ENCODE measurements at places on chromosomes 2 and 18. TPM values are rescaled to one million over a fixed set of nuclear protein-coding genes. Genes with fewer than 3 reads are reported as not detected.

GRCh38 chr2:148527488-148528340 lies 116.8 kb upstream of the EPC2 start:
- no peak for DNase-seq

GPR45 gene
- 0.78 TPM for total RNA-seq

BMPR2 gene
- total RNA-seq = 86.4 TPM

DNA sequence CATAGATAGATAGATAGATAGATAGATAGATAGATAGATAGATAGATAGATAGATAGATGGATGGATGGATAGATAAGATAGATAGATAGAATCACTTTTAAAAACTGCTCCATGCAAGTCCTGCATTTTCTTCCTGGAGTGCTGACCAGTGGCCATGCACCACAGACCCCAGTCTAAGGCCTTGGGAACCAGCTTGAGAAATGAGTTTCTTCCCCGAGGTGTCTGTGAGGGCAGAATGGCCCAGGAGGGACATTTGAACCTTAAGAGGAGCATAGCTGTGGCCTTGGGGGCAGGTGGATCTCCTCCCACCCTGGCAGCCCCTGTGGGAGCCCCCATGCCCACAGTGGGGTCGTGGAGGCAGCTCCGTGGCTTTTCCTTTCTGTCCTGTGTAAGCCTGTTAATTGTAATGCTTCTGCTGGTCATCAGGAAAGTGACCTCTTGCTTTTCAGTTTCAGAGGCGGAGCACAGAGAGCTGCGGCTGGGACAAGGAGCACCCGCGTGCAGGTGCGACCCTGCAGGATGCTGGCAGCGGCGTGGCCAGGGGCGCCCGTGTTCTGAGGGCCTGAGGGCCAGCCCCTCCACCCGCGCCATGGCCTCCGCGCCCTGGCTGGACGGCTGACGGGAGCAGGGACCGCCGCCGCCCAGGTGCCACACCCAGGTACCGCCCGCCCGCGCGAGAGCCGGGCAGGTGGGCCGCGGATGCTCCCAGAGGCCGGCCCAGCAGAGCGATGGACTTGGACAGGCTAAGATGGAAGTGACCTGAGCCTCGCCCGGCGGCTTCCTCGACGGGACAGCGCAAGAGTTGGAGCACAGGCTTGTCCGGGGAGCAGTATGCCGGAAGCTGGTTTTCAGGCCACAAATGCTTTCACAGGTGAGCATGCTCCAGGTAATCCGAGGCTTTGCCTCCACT lies 168.6 kb downstream of the LDLRAD4 start:
- DNase-seq = no peak

MYO5B gene
- total RNA-seq = 30.7 TPM

DNA sequence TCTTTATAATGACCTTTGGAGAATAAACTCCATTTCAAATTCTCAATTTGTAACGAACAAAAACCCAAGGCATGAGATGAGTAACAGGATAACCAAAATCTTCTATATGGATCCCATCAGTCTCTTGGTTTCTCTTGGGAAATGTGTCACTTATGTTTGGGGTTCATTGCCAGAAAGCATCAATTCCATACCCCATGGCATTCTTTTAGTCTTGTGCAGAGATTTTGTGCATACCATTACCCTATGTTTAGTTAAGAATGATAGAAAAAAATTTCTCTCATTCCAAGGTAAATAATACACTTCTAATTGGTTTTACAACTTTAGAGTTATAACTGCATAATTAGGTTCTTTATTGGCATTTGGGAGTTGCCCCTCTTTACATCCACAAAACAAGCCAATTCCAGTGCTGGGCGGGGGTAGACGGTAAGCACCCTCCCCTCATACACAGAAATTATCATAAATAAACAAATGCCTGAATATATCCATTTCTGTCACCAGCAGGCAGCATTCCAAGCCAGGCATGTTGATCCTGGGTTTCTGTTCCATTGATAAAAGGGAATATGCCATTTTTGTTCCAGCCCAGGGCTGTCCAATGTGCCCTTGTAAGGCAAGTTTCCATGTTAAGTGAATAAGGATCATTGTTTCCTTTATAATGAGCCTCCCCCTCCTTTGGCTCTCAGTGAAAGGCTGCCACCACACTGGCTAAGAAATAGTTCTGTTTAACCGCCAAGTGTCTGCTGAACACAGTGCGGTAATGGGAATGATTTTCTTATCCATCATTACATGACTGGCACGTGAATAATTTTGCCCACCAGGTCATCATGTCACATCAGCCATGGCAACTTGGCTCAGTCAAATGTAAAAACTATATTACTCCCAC lies 680.1 kb upstream of the ZEB2 start:
- DNase-seq = no peak

KCNE4 gene
- total RNA-seq = 3.7 TPM

TANC1 gene
- total RNA-seq = 8.9 TPM

DNA sequence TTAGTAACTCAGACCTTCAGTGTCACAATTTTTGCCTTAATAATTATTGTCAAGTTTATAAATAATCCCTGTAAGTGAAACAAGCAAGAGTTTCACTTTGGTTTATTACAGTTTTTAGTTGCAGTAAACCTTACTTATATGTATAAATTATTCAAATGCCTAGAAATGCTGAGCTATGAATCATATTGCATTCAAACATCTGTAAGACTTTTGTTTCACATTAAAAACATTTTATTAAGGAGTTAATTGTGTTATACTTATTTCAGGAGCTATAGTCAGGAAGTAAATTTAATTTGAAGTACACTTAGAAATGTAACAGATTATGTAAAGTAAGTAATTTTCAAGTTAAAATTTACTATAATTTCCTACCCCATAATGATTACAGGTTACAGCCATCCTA lies 3.9 kb upstream of the ETAA1 start:
- DNase-seq = no peak

BOK gene
- total RNA-seq = 22.8 TPM

GRCh38 chr2:4995466-4995865 lies 696.7 kb upstream of the SOX11 start:
- DNase-seq = no peak

DSC2 gene
- 5.9 TPM for total RNA-seq

- DNase-seq = no peak
Observed at GRCh38 chr2:108936866-108937265, 52.2 kb downstream of the EDAR start.

ALPP gene
- not detected for total RNA-seq

- DNase-seq = no peak
Observed at GRCh38 chr2:1730015-1730927, 14.0 kb downstream of the PXDN start.

DNA sequence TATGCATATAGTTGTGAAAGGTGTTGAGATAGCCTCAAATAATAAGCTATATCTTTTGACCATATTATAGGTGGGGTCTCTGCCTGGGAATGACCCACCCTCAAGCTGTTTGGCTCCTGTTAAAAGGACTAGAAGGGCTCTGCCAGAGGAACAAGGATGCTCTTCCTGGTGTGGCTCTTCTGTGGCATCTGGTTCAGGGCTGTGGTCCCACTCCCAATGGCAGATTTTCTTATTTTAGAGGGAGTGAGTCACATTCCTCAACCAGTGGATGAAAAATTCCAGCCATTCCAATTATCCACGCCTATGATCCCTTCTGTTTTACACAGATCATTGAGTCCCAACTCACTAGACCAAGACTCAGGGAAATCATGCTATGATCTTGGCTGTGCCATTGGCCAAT lies 119.9 kb downstream of the PARD3B start:
- DNase-seq = no peak

- DNase-seq = no peak
Observed at GRCh38 chr2:136582628-136583205, 182.6 kb upstream of the THSD7B start.

TUBA4B gene
- not detected for total RNA-seq

DNA sequence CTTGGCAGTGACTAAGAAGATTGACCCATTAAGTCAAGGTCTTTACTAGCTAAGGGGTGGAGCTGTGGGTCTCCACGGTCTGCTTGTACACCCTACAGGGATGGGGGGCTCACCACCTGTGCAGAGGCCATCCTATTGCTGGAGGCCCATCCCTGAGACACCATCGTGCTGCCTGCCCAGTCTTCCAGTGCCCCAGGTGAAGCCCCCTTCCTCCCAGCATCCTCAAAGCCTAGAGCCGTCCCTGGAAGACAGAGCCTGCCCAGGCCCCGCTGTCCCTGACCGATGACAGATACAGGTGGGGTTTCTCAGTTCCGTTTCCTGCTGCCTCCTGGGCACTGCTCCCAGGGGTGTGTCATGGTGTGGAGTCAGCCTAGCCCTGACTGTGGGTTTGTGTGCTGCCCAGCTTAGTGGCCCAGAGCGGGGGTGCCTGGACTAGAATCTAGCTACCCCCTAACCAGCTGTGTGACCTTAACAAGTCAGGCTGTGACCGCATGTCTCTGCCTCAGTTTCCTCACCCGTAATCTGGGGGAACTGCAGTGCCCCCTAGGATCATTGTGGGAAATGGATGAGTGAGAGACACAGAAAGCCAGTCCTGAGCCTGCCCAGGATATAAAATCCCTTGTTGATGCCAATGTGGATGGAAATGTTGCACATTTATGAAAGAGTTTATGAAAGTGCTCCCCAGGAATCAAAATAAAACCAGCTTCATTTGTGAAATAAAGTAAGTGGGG lies 2.0 kb downstream of the OTOS start:
- DNase-seq = no peak

SERPINB13 gene
- not detected for total RNA-seq

DNA sequence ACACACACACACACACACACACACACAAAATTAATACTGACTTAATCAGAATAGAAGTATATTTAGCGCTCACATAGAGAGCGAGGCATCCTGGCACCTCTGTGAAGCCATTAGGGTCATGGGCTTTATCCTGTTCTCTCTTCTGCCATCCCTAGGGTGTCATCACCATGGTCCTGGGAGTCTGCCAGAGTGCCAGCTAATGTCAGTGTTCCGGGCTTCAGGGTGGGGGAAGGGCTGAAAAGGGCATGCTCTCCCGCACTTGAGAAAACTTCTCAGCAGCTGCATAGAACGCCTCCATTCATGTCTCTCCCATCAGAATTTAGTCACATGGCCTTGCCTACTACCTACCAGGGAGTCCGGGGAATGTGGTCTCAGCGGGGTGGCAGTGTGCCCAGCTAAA lies 19.7 kb upstream of the DYNC2LI1 start:
- DNase-seq = no peak

DNA sequence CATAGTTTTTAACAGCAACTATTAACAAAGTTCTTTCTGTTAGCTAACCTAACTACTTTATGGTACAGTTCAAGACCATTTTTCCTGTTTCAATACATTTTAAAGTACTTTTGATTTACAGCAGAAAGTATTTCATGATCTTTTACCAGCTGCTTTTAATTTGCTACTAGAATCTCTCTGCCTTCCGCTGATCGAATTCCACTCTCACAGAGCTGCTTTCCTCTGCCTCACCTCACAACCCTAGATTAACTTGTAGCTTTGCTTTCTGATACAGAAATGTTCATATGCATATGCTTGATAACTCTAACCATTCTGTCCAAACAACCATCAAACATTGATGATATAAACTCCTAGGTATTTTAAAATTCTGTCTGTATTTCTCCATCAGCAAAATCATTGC lies 463.2 kb upstream of the ZEB2 start:
- no peak for DNase-seq

TEX44 gene
- total RNA-seq = not detected

ELAC1 gene
- 7.2 TPM for total RNA-seq

DNA sequence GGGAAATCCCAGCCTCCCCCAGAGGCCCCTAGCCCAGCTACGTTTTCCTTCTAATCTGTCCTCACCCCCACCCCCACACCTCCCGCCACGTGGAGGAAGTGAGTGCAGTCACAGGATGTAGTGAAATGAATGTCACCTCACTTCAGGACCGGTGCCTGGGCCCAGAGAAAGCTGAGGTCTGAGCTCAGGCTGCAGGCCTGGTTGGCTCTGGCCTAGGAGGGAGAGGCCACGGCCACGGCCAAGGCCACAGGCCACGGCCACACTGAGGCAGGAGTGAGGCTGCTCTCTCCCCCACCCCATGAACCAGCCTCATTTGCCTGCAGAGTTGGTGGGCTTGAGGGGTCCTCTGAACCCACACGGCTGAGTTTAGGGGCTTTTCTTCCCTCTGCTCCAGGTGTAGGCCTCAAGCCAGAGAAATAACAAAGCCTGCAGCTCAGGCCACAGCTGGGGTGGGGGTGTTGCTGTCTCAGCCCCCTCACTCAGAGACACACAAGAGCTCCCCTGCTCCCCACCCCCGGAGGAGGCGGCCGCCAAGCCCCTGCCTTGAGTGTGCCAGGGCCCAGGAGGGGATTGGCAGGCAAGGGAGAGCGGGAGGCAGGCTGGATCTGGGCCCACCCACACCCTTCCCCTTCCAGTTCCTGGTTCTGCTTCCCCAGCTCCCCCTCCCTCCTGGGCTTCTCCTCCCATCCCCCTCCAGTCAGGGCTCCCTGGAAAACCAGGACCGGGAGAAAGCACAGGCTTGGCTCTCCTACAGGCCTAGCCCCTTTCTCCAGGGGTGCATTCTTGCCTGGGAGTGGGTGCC lies 27.0 kb downstream of the DNMT3A start:
- DNase-seq = no peak

DNA sequence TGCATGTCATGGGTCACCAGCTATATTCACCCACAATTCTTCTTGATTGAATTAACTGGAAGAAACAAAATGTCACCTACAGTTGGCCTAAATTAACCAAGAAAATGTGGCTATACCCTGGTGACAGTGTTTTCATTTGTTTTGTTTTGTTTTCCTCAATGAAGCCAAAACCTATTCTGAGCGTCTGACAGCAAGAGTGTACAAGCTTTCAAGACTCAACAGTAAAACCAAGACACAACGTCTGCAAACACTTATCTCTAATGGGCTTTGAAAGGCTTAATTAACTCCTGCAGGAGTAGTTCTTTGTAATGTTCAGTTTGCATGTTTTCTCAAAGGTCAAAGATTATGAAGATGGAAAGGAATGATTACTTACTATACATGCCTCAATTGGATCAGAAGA lies 827.6 kb upstream of the KLHL29 start:
- no peak for DNase-seq

CLEC4F gene
- not detected for total RNA-seq

GRCh38 chr2:178328037-178328436 lies 122.9 kb downstream of the PRKRA start:
- DNase-seq = no peak

DNA sequence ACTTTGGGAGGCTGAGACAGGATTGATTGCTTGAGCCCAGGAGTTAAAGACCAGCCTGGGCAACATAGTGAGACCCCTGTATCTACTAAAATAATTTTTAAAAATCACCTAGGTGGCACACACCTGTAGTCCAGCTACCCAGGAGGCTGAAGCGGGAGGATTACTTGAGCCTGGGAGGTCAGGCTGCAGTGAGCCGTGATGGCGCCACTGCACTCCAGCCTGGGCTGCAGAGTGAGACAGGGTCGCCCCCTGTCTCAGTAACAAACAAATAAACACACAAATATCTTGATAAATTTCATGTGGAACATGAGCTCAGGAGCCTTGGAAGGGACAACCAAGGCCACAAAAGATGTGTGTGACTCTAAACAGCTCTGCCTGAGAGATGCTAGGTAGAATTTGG lies 11.7 kb upstream of the ANKRD53 start:
- no peak for DNase-seq

GRCh38 chr18:33711514-33711913 lies 133.5 kb downstream of the ASXL3 start:
- DNase-seq = no peak

DNA sequence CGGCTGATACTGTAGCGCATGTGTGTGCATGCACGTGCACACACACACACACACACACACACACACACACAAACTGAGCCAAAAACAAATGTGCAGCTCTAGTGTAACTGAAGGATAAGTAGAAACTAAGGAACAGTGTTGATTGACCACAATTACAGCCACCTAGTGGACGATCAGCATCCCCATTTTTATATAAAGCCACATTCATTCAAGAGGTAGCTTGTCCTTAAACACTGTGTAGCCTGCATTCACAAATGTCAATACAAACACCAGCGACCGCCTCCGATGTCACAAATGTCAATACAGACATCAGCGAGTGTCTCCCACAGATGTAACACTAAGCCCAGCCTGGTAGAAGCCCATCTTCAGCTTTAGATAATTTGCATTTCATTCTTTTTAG lies 167.4 kb downstream of the PTGR3 start:
- DNase-seq = no peak

Data from occipital lobe (tissue), 3 donors.